Fibroblast of skin of back (primary cell): ENCODE measurements at places on chromosomes 7 and 10.

GRCh38 chr10:49761201-49761788, 828 bp downstream of the OGDHL start:
- DNase-seq = no peak

GRCh38 chr10:12838995-12839927, 162.3 kb downstream of the CCDC3 start:
- no peak for DNase-seq

DNA sequence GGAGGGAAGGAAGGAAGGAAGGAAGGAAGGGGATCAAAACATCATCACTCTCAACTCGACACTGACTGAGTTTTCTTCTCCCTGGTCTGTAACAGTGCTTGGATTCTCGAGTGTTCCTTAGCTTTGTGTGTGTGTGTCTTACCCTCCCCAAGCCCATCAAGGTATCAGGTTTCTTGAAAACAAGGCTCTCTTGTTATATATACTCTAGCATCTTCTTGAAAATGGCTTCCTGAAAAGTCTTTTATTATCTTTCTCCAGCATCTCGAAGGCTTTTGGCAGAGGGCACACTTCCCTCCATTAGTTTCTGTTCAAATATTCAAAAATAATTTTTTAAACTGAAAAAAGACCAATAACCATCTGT, 13.4 kb downstream of the SERPINE1 start:
- DNase-seq = peak; percentile 60

GRCh38 chr7:93719546-93719945, 145.0 kb upstream of the CALCR start:
- DNase-seq = peak; percentile 58

DNA sequence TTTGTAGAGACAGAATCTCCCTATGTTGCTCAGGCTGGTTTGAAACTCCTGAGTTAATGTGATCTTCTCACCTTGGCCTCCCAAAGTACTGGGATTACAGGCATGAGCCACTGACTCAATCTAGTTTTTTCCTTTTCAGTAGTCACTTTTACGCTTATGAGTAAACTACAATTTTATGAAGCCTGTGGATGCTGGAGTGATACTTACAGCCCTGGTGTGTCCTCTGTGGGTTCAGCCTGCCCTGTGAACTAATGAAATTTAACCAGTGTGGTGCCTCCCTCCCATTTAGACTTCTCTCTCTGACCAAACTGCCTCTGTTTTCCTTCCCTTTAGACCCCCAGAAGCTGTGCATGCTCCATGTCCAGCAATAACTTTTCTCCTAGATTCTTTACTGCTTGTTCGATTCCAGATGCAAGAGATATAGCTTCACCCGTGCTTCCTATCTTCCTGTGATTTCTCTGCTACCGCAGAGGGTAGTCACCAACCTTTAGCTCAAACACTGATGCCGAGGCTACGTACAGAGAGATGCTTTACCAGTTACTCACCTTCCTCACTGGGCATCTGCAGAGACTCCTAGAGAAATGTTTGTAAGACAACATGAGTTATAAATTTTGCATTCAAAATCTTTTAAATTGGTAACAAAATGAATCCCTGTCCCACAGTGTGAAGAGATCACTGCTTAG, 90.8 kb downstream of the KIAA1217 start:
- DNase-seq = peak; percentile 52

DNA sequence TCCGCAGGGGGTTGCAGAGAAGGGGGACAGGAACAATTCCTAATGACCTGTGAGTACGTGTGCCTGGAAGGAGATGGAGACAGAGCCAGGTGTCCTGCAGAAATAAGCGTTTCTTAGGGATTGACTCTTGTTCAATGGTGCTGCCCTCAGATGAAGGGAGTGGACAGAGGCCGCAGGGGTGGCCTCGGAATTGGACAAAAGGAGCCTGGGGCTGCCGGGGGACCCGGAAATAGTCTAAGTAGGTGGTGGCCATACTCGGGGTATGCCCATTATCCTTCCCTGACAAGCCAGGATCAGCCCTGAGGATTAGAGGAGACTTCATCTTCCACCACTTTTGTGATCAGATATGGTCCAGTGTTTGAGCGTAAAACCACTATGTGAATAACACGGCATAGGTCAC, 39.2 kb downstream of the ELFN1 start:
- no peak for DNase-seq

- DNase-seq = peak; percentile 97
Measured at GRCh38 chr7:151736403-151736909, 140.5 kb downstream of the PRKAG2 start.

DNA sequence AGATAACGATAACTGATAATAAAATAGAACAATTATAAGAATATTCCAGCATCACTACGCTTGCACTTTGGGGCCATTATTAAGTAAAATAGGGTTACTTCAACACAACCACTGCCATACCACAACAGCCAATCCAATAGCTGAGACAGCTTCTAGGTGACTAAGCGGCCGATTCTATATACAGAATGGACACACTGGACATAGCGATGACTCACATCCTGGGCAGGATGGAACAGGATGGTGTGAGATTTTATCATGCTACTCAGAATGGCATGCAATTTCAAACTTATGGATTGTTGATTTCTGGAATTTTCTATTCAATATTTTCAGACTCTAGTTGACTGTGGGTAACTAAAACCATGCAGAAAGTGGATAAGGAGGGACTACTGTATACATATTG, 920.9 kb downstream of the LRMDA start:
- DNase-seq = peak; percentile 94

DNA sequence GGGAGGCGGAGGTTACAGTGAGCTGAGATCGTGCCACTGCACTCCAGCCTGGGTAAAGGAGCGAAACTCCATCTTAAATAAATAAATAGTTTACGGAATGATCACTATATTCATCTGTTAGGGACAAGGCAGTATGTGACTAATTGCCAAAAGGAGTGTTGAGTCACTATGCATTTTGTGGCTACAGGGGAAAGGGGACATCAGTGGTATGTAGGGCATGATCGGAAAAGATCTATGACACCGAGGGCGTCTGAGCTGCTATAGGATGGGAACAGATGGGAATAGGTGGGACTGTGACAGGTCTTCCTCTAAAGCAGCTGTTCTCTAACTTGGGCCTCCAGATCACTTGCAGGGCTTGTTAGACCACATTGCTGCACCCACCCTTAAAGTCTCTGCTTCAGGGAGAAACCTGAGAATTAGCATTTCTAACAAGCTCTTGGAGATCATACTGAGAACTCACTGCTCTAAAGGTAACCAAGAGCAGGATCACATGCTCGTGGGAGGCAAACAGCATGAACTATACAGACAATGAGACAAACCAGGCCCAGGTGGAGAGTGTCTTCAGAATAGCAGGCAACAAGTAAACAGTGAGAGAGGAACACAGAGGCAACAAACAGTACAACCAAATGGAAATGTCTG, 65.1 kb upstream of the ITGA8 start:
- peak; percentile 53 for DNase-seq

DNA sequence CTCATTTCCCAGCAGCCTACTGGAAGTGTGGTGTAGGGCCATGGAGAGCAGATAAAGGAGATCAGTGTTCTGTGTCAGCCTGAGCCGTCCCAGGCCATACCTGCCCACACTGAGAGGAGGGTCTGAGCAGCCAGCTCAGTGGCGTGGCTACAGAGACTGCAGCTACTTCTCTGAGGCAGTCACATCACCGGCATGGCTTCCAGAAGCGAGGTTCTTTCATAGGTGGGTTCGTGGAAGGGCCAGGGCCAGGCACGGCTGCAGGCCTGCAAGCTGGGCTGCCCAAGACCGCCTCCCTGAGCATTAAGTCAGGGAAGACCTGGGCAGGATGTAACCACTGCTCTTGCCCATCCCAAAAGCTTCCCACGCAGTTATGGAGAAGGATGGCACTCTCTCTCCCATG, 34.9 kb downstream of the LDB3 start:
- no peak for DNase-seq

DNA sequence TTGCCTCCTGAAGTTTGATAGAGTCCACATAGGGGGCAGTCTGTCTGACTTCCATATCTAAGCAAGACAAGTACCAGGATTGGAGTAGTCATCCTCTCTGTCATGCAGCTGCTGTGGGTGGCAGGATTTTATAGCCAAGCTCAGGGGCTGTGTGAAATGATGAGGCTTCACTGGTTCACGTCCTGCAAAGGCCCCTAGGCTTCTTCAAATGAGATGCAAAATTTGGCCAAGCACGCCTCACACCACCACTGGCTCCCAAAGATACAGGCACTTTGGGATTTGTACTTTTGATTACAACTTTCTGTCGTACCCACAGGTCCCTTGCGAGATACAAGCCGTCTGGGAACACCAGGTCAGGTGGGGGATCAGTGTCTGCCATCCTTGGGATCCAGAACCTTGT, 67.1 kb downstream of the WDFY4 start:
- DNase-seq = no peak

DNA sequence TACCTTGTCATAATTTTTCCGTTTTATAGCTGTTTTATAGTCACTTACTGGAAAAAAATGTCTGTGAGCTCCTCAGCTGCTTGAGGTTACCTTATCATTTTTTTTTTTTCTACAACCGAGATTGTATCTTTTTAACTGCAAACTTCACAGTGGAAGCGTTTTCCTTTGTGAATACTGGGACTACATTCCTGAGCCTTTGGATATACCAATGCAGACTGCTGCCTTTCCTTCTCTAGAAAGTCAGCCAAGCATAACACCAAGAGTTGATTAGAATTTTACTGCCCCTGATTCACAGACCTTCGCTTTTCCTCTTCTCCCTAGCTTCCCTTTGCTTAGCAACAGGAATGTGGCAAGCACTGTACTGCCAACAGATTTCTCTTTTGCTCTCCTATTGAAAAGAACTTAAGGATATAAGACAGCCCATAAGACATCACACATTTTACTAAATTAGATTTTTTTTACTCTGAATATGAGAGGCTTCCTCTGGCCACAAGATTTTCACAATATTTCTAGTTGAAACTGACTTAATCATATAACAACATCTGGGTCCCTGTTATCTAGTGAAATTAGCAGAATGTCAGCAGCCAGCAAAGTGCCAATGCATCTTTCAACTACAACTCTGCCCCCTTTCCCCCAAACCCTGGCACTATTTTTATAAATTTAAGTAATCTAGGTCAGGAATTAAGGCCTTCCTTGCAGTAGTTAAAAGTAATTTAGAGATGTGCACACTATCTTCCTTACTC, 170.6 kb downstream of the PRKG1 start:
- peak; percentile 93 for DNase-seq

- DNase-seq = peak; percentile 62
Measured at GRCh38 chr7:133602291-133602690, 349.4 kb downstream of the EXOC4 start.

- no peak for DNase-seq
Measured at GRCh38 chr7:46446151-46446550, 525.1 kb upstream of the IGFBP3 start.

DNA sequence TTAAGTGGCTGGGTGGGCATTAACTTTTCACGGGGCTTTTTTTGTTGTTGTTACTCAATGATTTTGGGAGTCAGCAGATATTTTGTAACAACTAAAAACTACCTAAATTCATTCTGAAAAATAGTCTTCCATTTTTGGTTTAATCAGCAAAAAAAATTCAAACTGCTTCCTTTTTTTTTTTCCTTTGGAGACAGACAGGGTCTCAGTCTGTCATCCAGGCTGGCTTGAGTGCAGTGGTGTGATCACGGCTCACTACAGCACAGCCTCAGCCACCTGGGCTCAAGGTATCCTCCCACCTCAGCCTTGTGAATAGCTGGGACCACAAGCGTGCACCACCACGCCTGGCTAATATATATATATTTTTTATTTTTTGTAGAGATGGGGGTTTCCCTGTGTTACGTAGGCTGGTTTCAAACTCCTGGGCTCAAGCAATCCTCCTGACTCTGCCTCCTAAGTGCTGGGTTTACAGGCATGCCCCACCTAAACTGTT, 36.5 kb downstream of the SKIDA1 start:
- DNase-seq = no peak

- no peak for DNase-seq
Measured at GRCh38 chr10:61989995-61990760, 88.7 kb downstream of the ARID5B start.

DNA sequence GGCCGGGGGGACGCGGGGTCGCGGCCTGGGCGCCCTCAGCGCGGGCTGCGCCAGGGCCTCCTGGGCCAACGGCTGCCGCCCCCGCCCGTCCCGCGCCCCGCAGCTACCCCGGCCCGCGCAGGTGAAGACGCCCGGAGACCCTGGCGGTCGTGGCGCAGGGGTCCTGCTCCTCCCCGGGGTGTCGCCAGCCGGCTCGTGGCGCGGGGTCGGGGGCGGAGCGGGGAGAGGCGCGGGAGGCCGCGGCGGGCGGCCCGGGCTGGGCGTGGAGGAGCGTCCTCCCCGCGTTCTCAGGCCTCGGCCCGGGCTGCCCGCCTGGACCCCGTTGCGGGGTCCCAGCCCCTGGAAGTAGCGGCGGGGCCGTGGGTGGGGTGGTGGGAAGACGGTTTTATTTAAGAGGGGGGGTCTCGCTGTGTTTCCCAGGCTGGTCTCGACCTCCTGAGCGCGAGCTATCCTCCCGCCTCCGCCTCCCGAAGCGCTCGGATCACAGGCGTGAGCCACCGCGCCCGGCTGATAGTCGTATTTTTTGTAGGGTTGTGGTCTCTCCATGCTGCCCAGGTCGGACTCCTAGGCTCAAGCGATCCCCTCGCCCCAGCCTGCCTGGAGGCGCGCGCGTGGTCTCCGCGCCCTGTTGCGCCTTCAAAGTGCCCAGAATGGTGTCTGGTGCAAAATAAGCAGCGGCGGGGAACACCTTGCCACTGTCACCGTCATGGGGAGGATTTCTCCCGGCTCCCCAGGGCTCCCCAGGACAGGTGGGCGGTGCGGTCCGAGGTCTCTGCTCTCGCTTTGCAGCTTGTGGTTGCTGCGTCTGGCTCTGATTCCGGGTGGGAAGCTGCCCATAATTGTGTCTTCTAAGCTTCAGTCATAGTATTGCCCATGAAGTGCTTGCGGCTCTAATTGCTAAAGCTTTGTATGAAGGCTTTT, 15.3 kb upstream of the SUN1 start:
- DNase-seq = no peak

DNA sequence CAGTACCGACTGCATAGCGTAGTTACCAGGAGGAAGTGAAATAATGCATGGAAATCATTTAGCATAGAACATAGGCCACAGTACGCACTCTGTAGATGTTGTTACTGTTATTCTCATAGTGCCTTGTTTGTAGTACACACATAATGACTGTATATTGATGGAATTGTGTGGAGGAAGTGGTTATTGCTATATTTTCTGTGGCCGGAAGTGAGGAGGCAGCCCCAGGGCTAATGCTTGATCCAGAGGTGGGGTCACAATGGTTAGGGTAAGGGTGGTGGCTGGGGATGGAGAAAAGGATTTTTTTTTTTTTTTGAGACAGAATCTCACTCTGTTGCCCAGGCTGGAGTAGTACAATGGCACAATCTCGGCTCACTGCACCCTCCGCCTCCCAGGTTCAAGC, 4.5 kb upstream of the MGAM start:
- DNase-seq = no peak

GRCh38 chr7:107118109-107118900, 50.5 kb upstream of the HBP1 start:
- peak; percentile 17 for DNase-seq

DNA sequence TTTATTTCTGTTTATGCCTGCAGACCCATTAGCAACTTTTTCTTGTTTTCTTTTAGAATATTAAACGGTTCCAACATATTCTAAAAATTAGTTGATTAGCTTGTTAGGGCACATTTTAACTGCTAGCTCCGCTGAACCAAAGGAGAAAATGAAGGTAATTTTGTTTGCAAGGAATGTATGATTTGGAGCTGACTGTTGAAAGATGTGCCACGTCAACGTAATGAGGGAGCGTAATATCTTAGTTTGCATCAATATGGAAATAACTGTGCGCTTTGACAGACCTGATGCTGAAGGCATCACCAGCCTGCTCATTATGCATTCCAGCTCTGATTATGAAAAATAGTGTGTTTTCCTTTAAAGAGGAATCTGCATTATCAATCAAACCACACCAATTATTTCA, 102.0 kb upstream of the CTBP2 start:
- no peak for DNase-seq
